ENCODE measurements at places on chromosomes 6 and 20.
A peak's percentile ranks its signal among the peaks of the same experiment; 100 is the strongest.

- no peak for DNase-seq
Observed at GRCh38 chr20:43190332-43190953, 737 bp upstream of the PTPRT start.

- no peak for DNase-seq
Observed at GRCh38 chr6:147820520-147820919, 312.0 kb downstream of the SAMD5 start.

- peak; percentile 73 for DNase-seq
Observed at GRCh38 chr20:44609516-44610312, 27.3 kb downstream of the PKIG start.

GRCh38 chr20:41902346-41902745, 284.2 kb upstream of the CHD6 start:
- no peak for DNase-seq

DNA sequence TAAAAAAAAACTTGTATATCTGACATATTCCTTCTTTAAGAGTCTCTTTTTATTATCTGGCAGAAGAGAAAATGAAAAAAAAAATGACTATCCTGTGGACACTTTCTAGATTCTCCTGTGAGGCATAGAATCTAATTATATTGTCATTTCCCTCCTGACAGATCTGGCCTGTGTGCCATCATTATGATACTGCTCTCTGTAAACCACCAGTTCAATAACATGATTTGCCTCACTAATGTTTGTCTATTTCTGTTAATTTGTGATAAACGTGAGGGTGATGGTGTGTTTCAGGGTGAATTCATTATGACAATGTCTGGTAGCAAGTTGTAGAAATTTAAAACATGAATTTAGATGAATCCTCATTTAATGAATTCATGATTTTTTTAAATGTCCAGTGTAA, 844.5 kb upstream of the ADGRB3 start:
- no peak for DNase-seq

- DNase-seq, result no peak
Observed at GRCh38 chr20:9195031-9195430, 126.1 kb downstream of the PLCB4 start.

All from activated naive CD4-positive, alpha-beta T cell (primary cell).